ENCODE measurements at places on chromosomes 1 and 21. TPM values are rescaled to one million over a fixed set of nuclear protein-coding genes. Genes with fewer than 3 reads are reported as not detected.

DNA sequence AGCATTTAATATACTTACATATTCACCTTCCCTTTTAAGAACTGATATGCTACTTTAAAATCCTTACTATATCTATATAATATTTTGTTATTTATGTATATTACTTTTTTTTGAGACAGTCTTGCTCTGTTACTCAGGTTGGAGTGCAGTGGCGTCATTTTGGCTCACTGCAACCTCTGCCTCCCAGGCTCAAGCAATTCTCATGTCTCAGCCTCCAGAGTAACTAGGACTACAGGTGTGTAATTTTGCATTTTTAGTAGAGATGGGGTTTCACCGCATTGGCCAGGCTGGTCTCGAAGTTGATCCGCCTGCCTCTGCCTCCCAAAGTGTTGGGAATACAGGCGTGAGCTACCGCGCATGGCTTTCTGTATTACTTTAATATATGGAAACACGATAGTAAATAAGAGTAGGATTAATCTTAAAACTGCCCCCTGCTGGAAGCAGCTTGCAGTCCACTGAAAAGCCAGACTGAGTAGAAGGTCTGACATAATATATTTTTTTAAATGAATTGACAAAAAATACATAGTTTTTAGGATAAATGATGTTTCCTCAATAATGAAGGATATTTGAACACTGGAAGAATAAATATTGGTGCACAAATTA, 24.4 kb downstream of the RCAN3 start:
- no peaks in the 10 kb centered on the region for H3K27me3 ChIP-seq
- H3K36me3 ChIP-seq = peaks cover 39% of the 10 kb centered on the region
- no peak overlapping the region for H3K4me3 ChIP-seq
- H3K4me1 ChIP-seq = peaks cover 10% of the 10 kb centered on the region
- H3K27ac ChIP-seq = no peak overlapping the region

TNFRSF9 gene
- 112 TPM for total RNA-seq

DNA sequence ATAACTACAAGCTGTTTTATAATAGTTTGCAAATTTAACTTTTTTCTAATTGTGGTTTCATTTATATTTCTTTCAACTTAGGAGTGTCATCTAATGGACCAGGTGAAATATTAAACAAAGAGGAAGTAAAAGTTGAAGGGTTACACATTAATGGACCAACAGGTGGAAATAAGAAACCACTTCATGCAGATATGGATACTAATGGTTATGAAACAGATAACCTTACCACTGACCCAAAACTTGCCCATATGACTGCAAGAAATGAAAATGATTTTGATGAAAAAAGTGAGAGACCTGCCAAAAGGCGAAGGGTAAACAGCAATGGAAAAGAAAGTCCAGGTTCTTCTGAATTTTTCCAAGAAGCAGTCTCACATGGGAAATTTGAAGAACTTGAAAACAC, 59.7 kb downstream of the MIER1 start:
- H3K4me1 ChIP-seq = peaks cover 27% of the 10 kb centered on the region
- peak overlapping the region; percentile 51 for H3K27ac ChIP-seq
- peaks cover 63% of the 10 kb centered on the region for H3K36me3 ChIP-seq
- no peak for DNase-seq
- no peak overlapping the region for H3K4me3 ChIP-seq
- no peaks in the 10 kb centered on the region for H3K27me3 ChIP-seq

SSU72 gene
- total RNA-seq = 123 TPM

DNA sequence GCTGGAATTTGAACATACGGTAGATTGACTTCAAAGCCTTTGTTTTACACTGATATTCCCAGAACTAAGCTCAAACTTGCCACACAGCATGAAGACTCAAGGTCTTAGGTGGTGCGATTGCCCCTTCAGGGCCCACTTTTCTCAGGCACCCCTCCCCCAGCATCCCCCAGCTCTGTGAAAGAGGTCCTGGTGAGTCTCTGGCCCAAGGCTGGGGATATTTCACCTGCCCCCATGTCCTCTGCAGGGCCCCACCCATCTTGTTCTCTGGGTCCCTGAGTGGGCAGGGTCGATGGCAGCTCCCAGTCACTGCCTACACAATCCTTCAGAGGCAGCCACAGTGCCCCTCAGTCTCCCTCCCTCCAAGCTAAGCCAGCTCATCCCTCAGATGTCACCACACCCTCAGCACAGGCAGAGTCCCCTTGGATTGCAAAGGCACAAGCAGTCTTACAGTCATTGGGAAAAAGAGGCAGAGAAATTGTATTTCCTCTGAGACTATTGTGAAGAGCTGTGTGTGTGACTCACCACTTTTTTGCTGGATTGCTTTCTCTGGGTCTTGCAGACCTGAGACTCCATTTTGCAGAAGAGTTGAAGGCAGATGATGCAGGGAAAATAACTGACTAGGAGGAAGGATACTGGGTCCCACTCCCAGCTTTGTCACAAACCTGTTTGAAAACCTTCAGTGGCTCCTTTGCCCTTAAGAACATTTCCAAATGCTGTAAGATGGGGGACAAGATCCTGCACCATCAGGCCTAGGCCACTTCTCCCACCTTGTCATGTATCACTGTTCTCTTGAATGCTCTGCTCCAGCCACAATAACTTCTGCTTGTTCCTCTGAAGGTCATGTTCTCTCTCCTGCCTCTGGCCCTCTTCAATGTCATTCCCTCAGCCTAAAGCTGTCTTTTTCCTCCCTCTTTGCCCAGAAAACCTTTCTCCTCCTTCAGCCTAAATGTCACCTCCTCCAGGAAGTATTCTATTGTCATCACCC, 119.1 kb upstream of the GRIK3 start:
- H3K27ac ChIP-seq = no peak overlapping the region
- no peaks in the 10 kb centered on the region for H3K36me3 ChIP-seq
- no peak overlapping the region for H3K4me3 ChIP-seq

IGSF9 gene
- total RNA-seq = not detected

DNA sequence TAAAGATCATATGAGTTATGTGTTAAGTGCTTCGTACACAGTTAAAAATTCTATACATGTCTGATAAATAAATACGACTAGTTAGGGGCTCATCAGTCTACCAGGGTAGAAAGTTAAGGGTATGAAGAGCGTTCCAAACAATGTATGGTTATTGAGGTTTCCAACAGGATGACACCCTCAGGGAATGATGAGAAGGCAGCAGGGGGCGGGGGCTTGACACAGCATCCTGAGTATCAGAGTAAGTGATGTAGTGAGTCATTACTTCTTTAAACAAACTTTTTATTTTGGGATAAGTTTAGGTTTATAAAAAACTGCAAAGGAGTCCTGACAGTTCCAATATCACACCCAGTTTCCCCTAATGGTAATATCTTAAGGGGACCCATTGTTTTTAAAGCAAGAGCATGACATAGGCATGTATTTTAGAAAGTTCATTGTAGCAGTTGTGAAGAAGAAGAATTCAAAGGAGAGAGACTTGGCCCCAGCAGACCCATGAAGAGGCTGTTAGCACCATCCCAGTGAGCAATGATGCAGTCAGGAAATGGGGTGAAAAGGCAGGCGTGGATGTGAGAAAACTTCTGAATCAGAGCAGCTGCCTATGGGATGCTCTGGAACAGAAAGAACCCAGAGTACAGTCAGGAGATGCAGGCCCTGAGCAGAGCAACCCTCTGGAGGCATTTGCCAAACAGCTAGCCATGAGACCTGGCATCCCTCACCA, 15.0 kb upstream of the PSMB2 start:
- peaks cover 26% of the 10 kb centered on the region for H3K27me3 ChIP-seq
- no peaks in the 10 kb centered on the region for H3K4me1 ChIP-seq
- no peak overlapping the region for H3K27ac ChIP-seq
- DNase-seq = no peak
- no peak overlapping the region for H3K4me3 ChIP-seq

TAS1R1 gene
- total RNA-seq = not detected
